Right ventricle myocardium superior (tissue), 1 donor: ENCODE measurements at places on chromosomes 16 and 17. TPM values are rescaled to one million over a fixed set of nuclear protein-coding genes. Genes with fewer than 3 reads are reported as not detected.

Gene MYH2
- total RNA-seq: not detected

Gene CTRB1
- not detected for total RNA-seq

Gene P2RX5
- 13.0 TPM for total RNA-seq

Gene ABCA8
- 52.9 TPM for total RNA-seq

Gene FZD2
- total RNA-seq: 2.6 TPM
